Activated T-helper 1 cell treated with Interleukin-2 at 50 U/mL for 16 hours (primary cell): ENCODE measurements at places on chromosomes 11 and 22.
A peak's percentile ranks its signal among the peaks of the same experiment; 100 is the strongest.

DNA sequence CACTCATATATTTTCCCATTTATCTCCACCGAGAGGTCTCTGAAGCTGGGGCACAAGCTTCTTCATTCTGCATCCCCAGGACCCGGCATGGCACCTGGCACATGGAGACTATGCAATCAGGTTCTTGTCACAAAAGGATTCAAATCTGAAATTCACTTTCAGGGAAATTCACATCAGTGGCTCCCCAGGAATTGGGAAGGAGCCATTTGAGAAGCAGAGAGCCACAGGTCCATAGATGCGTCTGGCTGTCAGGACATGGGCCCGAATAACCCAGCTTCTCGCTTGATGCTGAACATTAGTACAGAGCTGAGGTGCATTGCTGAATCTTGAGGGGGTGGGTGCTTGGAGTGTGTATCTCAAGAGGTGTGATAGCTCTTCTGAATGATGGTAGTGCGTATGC lies 82.5 kb downstream of the TSPAN18 start:
- no peak for DNase-seq

- peak; percentile 86 for DNase-seq
These were observed 14.7 kb upstream of the PISD start for GRCh38 chr22:31676700-31677099.

DNA sequence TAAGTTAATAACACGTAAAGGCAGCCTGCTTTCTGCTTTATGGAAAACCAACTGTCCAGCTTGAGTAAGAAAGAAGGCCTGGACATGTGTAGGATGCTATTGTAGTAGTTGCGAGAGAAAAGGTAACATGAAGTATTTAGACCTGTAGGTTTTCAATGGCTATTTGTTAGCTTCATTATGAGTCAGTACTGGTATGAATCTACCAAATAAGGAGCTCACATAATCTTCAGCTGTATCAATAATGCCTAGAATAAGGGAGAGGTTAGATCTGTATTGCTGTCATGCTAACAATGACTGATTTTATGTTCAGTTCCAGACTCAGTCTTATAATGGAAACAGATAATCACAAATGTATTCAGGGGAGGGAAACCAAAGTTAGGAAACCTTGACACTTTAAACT lies 550.3 kb downstream of the CNTN5 start:
- no peak for DNase-seq

DNA sequence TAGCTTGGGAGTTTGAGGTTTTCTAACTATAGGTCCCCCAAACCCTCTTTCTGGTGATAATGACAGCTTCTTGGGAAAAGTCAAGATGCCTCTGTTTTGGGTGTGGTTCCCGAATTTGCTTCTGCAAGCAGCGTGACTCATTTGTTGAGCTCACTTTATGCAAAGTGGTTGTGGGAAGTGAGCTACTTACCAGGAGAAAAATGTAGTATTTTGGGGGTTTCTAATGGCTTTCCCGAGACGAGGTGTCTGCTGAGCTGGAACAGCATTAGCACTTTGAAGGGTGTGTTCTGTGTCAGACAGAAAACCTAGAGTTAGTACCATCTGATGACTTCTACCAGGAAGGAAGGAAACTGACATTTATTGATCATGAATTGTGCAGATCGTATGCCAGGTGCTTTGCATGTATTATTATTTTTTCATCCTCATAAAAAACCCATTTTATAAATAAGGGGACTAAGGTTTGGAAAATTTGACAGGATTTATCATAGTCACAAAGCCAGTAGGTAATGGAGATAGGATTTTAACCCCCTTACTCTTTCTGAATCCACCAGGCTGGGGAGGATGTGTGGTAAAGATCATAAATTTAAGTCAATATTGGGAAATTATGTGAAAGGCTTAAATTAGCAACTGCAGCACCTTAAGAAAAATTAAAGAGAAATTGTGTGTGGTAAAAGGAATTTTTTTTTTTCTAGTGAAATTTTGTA lies 108.8 kb upstream of the CD44 start:
- DNase-seq, result no peak

GRCh38 chr22:37806409-37807333 lies 1.1 kb upstream of the GCAT start:
- DNase-seq, result no peak
